ENCODE measurements at places on chromosomes 6 and 20.

DNA sequence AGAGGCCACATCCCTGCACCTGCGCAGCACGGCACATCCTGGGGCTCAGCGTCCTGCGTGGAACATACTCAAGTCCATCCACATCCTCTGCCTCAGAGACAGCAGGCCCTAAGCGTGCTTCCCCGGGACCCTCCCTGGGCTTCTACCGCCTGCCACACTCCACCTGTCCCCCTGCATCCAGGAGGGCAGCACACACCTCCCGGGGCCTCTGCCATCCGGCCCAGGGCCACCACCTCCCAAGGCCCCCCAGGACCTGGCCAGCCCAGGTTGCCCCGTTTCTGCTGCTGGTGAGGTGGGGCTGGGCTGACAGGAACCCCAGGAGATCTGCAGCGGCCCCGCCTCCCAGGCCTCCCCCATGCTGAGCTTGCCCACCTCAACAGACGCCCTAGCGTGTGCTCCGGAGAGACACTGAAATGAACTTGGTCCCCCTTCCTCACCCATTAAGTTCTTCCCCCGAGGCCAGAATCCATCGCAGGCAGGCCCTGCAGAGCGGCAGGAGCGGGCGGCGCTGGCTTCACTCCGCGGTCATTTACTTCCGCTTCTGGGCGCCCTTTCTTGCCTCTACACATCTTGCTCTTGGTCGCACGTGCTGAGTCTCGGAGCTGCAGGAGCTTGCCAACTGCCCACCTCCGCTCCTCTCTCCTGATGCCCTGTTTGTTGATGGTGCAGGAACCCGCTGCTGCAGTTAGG is 235.3 kb downstream of the TAF4 start:
- no peak for DNase-seq

GRCh38 chr20:63834491-63834880 is 3.4 kb upstream of the ZBTB46 start:
- DNase-seq = no peak

GRCh38 chr6:2185466-2185865 is 59.9 kb downstream of the GMDS start:
- DNase-seq = no peak

GRCh38 chr6:7241160-7241559 is 71.8 kb downstream of the SSR1 start:
- no peak for DNase-seq

GRCh38 chr6:167141667-167142432 is 15.9 kb downstream of the GPR31 start:
- no peak for DNase-seq
